Activated CD4-positive, CD25-positive, alpha-beta regulatory T cell treated with anti-CD3 and anti-CD28 coated beads, Interleukin-2, amount 50 U/mL, for 16 hours (primary cell): ENCODE measurements at places on chromosomes 1 and 21.

- DNase-seq, result no peak
These were observed 1030.5 kb downstream of the KCNT2 start for GRCh38 chr1:195577748-195578147.

- DNase-seq, result no peak
These were observed 17.2 kb downstream of the VCAM1 start for GRCh38 chr1:100736746-100737145.

- DNase-seq, result no peak
These were observed 67.3 kb downstream of the LAMC1 start for GRCh38 chr1:183090391-183091006.

DNA sequence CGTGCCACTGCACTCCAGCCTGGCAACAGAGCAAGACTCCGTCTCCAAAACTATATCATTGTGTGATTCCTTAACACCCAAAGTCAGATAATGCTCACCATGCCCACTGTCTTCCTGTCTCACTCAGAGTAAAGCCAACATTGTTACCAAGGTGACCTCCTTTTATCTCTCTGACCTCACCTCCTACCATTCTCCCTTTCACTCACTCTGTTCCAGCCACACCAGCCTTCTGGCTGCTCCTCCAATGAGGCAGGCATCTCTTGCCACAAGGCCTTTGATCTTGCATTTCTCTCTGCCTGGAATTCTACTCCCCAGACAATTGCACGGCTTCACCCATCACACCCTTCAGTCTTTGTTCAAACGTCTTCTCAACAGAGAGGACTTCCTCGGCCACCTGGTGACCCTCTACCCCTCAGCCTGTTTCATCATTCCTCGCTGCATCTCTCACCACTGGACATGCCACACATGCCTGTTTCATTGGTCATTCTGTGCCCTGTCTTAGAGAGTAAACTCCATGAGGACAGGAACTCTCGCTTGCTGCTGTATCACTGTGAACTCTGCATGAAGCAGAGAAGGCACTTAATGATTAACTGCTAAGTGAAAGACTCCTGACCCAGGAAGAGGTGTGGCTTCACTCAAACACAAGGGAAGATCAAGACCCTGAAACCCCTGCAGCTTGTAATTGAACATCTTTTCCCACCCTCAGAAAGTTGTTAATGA lies 67.1 kb upstream of the CAPZB start:
- no peak for DNase-seq

- no peak for DNase-seq
These were observed 15.3 kb upstream of the SRSF4 start for GRCh38 chr1:29196863-29197589.

GRCh38 chr1:12715896-12716437 lies at the start of gene AADACL3:
AADACL3 (plus strand) TSS chr1:12716110; CDS start chr1:12716177, 67 bp downstream.
- no peak for DNase-seq

DNA sequence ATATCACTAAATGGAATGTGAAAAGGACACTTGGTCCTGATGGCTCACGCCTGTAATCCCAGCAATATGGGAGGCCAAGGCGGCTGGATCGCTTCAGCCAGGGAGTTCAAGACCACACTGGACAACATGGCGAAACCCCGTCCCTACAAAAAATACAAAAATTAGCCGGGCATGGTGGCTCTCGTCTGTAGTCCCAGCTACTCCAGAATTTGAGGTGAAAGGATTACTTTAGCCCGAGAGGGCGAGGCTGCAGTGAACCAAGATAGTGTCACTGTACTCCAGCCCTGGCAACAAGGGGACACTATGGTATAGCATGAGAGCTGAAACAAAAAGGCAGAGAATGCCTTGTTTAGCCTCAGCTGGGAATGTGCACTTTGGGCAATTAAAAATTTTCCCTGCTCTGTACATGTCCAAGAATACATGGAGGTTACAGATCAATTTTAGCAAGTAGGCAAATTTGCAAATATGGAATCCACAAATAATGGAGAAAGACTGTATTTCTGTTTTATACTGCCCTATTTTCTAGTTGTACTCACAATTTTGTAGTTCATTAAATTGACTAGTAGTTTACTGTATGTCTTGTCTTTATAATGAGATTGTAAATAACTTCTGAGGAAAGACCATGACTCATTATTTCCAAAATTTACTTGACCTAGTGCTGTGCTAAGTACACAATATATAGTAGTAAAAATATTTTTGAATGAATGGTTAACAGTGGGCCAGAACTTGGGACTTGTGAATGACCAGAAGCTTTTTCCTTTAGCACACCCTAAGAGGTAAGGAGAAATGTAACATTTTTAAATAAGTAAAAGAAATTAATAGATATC lies 2.0 kb upstream of the ANGEL2 start:
- DNase-seq, result no peak

GRCh38 chr1:39266269-39266668 lies 61.8 kb downstream of the MACF1 start:
- no peak for DNase-seq

DNA sequence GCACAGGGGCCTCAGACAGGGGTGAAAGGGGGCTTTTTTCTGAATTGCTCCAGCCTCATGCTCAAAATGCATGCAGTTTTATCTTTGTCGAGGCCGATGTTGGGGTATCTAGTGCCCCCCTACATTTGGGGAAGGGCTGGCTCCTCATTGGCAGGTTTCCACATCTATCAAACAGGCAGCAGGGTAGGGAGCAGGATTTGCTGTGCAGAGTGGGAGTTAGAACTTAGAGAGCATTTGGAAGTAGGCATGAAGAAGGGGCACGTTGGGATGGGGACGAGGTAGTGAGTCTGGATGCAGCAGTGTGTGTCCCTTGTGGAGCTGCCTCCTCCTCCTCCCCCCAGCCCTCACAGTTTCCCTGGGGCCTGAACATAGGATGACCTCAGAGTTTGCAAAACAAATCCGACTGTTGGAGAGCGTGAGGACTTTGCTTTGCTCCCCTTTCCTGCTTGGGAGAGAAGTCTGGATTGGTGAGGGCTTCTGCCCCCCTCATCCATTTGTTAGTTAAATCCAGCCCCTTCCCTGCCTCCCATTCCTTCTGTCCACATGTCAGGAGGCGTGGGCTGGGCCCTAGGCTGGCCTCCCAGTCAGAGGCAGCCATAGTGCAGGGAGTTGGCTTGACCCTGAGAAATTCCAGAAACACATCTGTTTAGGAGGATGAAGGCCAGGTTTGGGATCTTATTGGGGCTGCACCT lies 36.9 kb upstream of the GPR37L1 start:
- DNase-seq, result no peak

GRCh38 chr1:228852024-228852423 lies 116.7 kb downstream of the RHOU start:
- DNase-seq, result no peak

DNA sequence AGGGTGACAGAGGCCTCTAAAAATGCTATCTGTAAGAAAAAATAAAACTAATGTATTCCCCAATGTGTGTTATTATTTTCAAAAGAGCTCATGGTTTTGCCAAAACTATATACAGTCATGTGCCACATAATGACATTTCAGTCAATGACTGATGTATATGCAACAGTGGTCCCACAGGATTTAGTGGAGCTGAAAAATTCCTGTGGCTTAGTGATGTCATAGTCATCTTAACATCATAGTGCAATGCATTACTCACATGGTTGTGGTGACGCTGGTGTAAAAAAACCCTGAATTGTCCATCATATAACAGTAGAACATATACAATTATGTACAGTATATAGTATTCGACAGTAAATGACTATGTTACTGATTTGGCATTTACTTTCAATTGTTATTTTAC lies 172.4 kb downstream of the CACNA1E start:
- DNase-seq, result no peak

DNA sequence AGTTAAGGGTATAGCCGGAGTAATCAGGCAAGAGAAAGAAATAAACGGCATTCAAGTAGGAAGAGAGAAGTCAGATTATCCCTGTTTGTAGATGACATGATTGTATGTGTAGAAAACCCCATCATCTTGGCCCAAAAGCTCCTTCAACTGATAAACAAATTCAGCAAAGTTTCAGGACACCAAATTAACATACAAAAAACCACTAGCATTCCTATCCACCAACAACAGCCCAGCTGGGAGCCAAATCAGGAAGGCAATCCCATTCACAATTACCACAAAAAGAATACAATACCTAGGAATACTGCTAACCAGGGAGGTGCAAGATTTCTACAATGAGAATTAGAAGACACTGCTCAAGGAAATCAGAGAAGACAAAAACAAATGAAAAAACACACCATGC lies 45.3 kb downstream of the MAST2 start:
- no peak for DNase-seq

GRCh38 chr1:62917805-62918204 lies 133.9 kb downstream of the ATG4C start:
- DNase-seq, result no peak

GRCh38 chr1:2124446-2125198 lies 70.0 kb downstream of the FAAP20 start:
- DNase-seq, result no peak

GRCh38 chr1:211082824-211083223 lies 51.1 kb downstream of the KCNH1 start:
- DNase-seq, result no peak

DNA sequence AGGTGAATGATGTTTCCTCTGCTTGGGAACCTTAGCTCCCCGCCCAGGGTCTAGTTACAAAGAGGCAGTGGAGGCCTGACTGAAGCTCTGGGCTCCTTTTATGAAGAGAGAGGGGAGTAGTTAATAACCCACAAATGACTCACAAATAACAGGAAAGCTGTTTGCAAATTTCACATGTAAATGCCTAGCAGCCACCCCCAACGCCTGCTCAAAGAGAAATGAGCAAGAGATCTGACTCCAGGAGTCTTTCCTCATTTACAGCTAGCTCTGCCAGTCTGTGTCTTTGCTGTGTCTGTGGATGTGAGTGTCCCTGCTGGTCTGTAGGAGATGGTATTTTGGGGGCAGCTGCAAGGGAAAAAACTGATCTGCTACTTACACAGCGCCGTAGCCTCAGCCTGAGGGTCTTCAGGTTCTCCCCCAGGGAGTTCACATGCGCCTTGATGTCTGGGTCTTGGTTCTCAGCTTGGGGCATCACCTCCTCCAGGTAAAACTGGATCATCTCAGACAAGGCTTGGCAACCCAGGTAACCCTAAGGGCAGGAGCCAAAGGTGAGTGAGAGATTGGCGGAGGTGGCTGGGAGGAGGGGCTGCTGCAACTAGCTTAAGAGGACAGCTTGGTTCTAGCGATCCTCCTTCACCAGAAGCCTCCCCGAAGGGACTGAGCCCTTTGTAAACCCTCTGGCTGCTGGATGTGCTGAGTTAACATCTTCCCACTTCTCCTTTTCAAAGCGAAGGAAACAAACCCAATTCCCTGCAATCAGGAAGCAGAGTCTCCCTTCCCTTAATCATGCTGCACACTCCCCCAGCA lies at the start of gene IL19:
TSS of gene IL19 (plus strand) at position 243 of the 807 bp plus-strand sequence. CDS start 65,890 bp downstream, outside the sequence.
- no peak for DNase-seq

DNA sequence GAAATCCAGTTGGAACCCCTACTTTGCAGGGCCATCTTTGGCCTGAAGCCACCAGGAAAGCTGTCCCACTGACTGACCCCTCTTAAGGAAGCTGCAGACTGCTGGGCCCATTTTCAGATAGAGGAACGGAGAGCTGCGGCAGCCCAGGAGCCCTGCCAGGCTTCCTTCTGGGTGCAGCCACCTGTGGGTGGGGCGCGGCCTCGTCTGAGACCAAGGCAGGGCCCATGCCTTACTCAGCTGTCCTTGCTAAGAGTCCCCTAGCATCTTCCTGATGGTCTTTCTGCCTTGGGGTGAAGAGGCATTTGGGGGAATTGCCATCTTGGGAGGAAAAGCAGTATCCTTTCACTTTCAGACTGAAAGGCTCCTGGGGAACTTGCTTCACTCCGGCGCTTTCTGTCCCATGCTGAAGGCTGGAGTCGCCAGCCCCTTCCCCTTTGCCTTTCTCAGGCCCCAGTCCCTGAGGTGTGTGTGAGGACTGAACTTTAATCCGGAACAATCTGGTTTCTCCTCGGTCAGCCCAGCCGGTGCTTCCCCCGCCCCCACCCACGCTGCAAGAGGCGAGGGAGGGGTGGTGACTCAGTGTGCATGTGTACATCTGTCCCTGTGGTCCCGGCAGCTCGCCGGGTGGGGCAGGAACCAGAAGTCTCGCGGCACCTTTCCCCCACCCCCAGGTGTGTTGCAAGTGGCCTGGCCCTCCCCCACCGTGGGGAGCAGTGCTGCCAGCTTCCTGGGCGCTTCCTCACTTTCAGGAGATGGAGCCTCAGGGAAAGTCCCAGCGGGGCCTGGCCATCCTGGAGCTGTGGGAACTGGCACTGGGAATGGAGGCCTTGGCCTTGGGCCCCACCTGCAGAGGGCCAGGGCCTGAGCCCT lies 5.1 kb downstream of the ZC3H12A start:
- DNase-seq, result peak; percentile 82

GRCh38 chr1:10824821-10825540 lies 28.5 kb upstream of the CASZ1 start:
- no peak for DNase-seq

- DNase-seq, result no peak
These were observed 22.1 kb downstream of the TP73 start for GRCh38 chr1:3674100-3675094.

DNA sequence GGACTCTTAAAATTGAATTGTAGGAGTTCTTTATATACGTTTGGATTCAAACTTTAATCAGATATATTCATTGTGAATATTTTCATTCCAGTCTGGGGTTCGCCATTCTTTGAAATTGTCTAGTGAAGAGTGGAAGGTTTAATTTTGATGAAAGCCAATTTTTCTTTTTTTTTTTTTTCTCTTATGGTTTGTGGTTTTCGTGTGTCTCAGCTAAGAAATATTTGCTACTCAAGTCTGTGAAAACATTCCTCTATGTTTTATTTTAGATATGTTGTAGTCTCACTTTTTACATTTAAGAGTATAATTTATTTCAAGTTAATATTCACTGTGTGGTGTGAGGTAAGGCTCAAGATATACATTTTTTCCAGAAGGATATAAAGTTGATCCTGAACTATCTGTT lies 220.5 kb downstream of the KCNT2 start:
- no peak for DNase-seq

GRCh38 chr1:23013657-23014056 lies 2.0 kb downstream of the TEX46 start:
- no peak for DNase-seq

- DNase-seq, result no peak
These were observed 33.5 kb downstream of the EPHA10 start for GRCh38 chr1:37731312-37732019.

DNA sequence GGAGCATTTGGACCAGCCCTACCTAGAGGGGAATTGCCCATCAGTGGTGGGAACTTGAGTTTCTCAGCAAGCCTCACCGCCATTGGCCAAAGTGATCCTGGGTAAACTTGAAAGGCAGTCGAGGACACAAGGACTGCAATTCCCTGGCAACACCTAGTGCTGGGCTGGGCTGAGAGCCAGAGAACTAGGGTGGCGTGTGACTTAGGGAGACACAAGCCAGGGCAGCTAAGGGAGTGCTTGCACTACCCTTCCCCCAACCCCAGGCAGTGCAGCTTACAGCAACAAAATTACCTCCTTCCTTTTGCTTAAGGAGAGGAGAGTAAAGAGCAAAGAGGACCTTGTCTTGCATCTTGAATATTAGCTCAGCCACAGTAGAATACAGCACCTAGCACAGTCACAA lies 176.9 kb upstream of the PRMT6 start:
- no peak for DNase-seq

GRCh38 chr1:14841456-14841855 lies 243.0 kb downstream of the KAZN start:
- DNase-seq, result no peak
